ENCODE measurements at places on chromosomes 13 and 19.

DNA sequence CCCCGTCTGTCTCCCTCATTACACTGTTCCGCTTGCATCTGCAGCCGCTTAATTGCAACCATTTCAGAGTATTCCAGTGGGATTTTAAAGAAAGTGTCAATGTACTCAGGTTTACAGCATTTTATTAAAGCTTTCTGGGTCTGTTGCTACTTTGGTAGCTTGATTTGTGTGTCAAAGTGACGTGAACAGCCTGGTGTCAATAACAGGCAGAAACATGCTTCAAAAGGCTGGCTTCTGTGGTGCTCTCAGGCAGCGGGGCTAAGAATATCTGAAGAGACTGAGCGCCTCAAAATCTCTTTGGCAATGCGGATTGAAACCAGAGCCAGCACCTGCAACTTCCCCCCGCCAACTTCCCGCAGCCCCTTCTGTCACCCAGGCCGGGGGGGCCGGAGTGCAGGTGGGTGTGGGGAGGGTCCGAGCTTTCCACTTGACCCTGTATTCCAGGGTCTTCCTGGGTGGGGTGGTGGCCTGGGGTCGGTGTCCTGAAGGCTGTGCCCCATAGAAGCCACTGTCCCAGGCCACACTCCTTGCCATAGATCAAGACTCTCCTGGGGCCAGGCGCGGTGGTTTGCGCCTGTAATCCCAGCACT lies 81.2 kb downstream of the KDM4B start:
- peak; percentile 61 for DNase-seq

DNA sequence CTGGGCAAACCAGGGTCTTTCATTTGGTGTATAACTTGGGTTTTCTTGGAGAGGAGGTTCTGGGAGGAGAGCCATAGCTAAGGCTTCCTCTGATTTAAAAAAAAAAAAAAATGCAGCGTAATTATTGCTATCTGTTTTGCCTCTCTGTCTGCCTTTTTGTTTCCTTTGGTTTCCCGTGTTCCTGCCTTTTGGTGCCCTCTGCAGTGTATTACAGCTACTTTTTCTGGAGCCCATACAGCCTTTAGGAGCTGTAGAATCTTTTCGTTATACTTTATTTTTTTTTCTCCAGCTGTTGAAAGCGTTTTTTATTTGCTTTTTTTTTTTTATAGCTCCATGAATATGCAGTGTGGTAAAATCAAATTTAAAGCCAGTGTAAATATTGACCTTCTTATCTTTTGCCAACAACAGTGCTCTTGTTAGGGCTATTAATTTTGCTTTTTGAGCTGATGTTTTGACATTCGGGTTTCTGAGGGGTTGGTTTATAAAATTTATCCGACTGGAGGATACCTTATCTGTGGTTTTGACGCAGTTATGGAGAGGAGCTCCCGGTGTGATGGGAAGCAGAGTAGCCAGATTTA lies 38.1 kb downstream of the ZNF493 start:
- DNase-seq: no peak

- DNase-seq: no peak
These were observed 55.1 kb upstream of the STARD13 start for GRCh38 chr13:33340631-33341030.

DNA sequence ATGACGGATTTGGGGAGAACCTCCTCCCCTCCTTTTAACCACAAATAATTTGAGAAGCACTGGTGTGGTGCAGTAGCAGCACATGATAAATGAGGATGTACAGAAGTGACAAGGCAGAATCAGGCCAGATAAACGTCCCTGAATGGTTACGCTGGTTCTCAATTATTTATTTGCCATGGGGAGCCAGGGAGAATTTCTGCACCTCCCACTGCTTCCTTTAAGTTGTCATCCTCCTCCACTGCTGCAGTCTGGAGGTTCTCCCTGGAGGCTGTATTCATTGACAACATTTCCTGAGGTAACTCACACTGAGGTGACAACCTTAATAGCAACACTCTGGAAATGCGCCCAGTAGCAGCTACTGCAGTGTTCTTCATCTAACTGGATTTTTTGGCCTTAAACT lies 308.9 kb upstream of the SLITRK1 start:
- DNase-seq: no peak

GRCh38 chr13:103469771-103470170 lies 403.6 kb upstream of the SLC10A2 start:
- no peak for DNase-seq

DNA sequence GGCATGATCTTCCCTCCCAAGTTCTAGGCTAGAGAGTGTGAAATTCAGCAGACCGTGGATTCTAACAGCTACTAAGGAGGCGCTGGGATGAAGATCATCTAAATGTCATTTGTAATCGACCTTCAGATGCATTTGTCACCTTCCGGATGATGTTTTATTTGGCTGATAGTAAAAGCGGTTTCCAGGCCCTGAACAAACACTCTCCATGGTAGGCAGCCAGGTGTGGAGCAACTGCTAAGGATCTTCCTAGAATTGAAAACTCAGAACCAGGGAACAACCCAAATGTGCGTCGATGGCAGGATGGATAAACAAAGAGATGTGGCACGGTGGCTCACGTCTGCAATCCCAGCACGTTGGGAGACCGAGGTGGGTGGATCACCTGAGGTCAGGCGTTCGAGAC lies 107.2 kb upstream of the CACNA1A start:
- no peak for DNase-seq
